ENCODE measurements at places on chromosomes 4 and X.

- no peak for DNase-seq
Observed at GRCh38 chrX:13855689-13856450, 39.0 kb upstream of the GPM6B start.

- DNase-seq: no peak
Observed at GRCh38 chr4:74933562-74934015, 673 bp downstream of the PARM1 start.

DNA sequence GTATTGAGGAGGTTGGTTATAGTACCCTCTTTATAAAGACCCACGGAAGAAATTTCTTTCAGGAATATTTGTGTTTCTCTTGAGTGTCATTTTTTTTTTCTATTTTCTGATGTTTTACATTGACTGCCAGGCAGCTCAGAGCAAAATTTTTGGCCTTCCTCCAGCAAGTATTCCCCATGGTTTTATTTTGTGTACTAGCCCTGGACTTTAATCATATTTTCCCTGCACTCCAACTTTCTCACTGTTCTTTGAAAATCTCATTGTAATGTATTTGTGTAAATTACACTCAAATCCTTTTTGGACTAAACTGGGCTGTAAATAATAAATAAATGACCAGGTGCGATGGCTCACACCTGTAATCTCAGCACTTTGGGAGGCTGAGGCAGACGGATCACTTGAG is 45.6 kb upstream of the USP46 start:
- DNase-seq: no peak

DNA sequence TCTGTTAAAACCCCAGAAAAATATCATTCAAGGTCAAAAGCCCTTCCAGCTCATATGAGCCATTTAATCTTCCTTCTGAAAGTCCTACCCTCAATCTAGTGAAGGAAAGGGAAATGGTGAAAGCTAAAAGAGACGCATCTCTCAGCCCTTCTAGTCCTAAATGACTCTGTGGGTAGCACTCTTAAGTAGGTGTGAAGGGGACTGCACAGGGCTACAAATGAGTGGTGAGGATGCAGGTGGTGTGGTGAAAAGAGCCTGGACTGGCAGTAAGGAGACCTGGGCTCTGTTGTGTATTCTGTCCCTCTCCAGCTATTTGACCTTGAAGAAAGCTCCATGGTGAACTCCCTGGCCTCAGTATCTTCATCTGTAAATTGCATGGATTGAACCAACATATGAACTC is 671.8 kb upstream of the DIPK2B start:
- DNase-seq: no peak

GRCh38 chrX:115031989-115032388 is 14.6 kb upstream of the IL13RA2 start:
- no peak for DNase-seq

GRCh38 chr4:144374065-144374464 is 233.5 kb upstream of the GYPA start:
- DNase-seq: no peak

- no peak for DNase-seq
Observed at GRCh38 chr4:1356181-1356998, 9.4 kb downstream of the UVSSA start.

GRCh38 chrX:117713411-117713810 is 403.2 kb downstream of the KLHL13 start:
- DNase-seq: no peak

GRCh38 chr4:6960628-6961412 is 51.2 kb downstream of the TBC1D14 start:
- no peak for DNase-seq

DNA sequence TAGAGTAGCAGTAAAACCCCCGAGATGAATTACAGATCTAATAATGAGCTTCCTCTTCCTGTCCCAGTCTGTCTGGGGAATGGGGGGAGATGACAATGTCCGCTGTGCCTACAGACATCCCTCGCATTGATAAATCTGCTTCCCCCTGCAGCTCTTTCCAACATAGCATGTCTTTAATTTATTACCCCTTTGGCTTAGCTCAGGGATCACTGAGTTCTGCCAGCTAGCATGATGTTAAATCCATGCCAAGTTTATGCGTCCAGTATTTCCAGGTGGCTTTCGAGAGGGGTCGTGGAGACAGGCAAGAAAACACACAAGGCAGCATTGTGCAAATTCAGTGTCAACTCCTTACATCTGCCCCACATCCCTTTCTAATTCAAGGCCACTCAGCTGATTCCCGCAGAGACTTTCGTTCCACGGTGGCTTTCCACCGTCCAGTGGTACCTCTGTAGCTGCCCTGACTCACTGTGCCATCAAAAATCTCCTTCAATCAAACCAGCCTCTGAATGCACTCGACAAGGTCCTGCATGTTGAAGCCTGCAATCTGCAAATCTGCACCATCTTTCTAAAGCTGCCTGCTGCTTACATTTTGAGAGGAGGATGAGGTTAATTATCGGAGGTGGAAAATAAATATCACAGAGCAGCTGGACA is 75.1 kb downstream of the MXRA5 start:
- DNase-seq: no peak

DNA sequence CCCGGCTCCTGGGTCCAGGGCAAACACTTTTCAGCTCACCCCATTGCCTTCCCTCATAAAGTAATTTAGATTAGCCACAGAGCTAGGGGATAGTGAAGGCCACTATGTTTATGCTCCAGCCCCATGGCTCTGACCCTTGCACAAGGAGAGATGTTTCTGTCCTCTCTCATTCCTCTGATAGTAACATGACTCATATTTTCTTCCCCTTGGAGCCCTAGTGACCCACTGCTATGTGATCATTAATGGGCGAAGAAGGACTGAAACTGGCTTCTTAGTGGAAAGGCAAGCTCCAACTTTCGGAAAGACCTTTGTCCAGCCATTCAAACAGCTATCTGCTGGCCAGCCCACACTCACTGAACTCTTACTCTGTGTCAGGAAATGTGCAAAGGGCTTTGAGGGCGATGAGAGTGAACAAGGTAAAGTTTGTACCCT is 12.3 kb downstream of the CLDN2 start:
- DNase-seq: no peak

DNA sequence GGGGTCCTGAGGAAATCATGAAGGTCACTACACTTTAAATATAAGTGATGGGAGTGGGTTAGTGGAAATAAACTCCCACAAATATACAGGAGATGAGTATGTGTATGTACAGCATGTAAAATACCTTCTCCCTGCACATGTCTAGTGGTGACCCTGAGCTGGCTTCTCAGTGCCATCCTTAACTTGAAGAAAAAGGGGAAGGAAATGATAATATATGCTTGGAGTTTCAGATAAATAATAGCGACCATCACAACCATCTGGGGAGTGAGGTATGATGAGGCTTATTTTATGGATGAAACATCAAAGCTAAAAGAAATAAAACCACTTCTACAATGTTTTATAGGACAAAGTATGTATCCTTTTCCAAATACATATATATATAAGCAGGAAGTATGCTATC is 41.0 kb upstream of the SORBS2 start:
- DNase-seq: no peak

DNA sequence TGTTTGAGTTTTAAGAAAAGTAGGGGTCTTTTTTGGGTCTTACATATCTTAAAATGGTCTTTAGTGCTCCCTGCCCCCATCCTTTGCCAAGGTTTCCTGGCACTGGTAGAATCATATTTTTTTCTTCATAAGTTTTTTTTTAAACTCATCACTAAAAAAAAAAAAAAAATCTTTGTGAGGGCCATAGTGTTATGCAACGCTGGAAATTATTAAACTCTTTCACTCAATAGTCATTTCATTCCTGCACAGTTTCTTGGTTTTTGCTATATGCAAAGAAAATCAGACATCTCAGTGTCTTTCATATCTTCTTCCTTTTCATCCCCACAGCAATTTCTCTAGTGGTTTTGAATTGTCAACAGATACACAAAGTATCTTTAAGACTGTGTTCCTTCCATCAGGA is 95.6 kb downstream of the TMA16 start:
- no peak for DNase-seq

DNA sequence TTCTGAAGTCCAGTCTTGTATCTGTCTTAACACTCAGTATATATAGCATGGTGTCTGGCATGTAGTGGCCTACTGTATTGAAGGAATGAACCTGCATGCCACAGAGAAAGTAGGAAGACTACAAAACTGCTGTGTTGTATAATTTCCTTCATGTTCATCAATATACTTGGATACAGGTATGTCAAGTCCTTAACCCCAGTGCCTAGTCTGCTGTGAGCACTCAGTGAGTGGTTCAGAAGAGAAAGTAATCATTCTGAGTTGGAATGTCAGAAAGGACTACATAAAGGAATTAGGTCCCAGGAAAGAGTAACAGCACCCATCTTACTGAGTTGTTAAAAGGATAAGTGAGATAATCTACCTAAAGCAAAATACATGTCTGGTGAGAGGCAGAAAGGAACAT is 32.0 kb downstream of the ABCE1 start:
- no peak for DNase-seq

- no peak for DNase-seq
Observed at GRCh38 chrX:46485897-46486296, 59.3 kb downstream of the ZNF674 start.

GRCh38 chr4:34619531-34620162 is 1624.7 kb downstream of the ARAP2 start:
- no peak for DNase-seq

GRCh38 chrX:125883169-125883568 is 282.9 kb downstream of the DCAF12L2 start:
- DNase-seq: no peak

- DNase-seq: no peak
Observed at GRCh38 chr4:76591992-76592391, 157.0 kb downstream of the SHROOM3 start.

DNA sequence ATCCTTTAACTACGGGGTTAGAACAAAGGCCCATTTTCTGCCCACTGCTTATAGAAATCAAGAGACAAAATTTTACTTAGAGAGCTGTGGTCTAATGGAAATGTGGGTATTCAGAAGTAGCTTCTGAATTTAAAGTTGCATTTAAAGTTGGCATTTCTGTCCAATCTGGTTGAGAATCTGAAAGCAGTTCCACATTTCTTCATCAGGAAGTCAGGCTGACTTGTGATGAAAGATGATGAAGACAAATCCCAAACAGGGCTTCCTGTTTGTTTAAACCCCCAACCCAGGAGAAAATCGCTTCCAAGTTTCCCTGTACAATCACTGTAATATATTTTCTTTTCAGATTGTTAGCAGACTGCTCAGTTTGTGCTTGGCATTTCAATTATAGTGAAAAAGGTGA is 345.3 kb downstream of the SPRY1 start:
- no peak for DNase-seq

DNA sequence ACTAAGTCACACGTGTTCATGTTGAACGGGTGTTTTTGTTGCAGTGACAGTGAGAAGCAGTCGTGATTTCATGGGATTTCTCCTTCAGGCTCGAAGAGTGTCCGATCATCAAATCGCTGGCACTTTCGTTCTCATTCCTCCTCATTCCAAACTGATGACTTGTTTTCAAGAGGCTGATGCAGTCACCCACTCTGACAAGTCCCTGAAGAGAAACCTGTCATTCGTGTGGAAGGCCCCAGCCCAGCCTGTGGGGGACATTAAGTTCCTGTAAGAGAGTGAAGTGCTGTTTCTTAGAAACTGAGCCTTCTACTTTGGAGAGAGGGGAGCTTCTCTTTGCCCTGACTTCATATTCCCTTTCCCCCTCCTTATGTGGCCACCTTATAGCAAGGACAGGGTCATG is 8.0 kb downstream of the REELD1 start:
- DNase-seq: no peak

- DNase-seq: no peak
Observed at GRCh38 chrX:150547375-150548115, 20.9 kb upstream of the MTM1 start.

GRCh38 chr4:74123065-74123728 is 24.2 kb upstream of the CXCL2 start:
- DNase-seq: peak; percentile 20

- no peak for DNase-seq
Observed at GRCh38 chr4:41174444-41174843, 39.9 kb downstream of the APBB2 start.

DNA sequence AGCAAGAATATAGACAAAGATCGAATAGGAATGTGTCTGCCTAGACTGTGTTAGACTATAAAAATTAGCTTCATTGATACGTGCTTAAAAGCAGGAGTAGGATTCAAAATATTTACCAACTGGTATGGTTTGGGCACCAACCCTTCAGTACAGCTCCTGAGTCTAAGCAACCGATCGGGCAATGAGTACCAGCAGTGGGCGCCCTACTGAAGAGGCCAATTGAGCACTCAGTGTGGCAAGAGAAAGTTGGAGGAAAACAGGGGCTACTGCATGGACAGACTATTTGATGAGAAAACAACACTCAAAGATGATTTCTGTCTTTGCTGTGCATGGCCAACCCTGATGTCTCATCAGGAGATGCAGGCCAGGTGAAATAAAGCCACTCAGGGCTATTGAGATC is 176.0 kb upstream of the NWD2 start:
- DNase-seq: no peak

- no peak for DNase-seq
Observed at GRCh38 chr4:35912174-35912573, 332.1 kb downstream of the ARAP2 start.

- DNase-seq: no peak
Observed at GRCh38 chrX:133056341-133056740, 40.6 kb downstream of the USP26 start.

DNA sequence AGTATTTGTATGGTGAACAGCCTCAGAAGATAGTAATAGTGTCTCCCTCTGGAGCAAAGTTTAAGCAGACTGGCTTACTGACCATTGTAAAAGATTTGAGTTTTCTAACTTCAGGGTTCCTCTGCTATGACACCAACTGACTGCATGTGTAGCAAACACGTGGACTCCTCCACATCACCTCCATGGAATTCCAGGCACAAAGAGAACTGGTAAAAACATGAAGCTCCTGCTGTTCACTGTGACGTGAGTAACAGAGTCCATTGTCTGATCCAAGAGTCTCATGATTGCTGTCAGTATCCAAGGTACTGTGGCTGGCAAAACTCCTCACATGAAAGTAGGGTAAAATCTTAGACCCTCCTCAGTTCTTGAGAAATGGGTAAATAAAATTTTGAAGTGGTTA is 107.6 kb upstream of the FAM9B start:
- DNase-seq: no peak

DNA sequence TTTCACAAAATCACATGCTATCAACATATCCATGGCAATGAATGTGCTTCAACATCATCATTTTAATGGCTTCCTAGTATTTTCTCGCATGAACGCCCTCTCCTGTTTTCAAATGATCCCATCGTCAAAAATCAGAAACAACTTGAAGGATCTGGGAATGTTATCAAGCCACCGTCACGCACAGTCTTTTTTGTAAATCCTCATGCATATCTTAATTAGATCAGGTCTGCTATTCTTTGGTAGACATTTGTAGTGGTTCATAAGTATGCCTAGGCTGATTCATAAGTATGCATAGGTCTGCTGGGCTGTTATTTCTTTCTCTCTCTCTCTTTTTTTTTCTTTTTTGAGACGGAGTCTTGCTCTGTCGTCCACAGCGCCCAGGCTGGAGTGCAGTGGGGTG is 101.6 kb downstream of the CLNK start:
- DNase-seq: no peak

GRCh38 chrX:3592184-3592583 is 121.3 kb downstream of the PRKX start:
- no peak for DNase-seq

Data from NCI-H1436 treated with DMSO at 0.1 percent for 48 hours (cell line).